ENCODE measurements at places on chromosomes 2 and 18.
A peak's percentile ranks its signal among the peaks of the same experiment; 100 is the strongest.

DNA sequence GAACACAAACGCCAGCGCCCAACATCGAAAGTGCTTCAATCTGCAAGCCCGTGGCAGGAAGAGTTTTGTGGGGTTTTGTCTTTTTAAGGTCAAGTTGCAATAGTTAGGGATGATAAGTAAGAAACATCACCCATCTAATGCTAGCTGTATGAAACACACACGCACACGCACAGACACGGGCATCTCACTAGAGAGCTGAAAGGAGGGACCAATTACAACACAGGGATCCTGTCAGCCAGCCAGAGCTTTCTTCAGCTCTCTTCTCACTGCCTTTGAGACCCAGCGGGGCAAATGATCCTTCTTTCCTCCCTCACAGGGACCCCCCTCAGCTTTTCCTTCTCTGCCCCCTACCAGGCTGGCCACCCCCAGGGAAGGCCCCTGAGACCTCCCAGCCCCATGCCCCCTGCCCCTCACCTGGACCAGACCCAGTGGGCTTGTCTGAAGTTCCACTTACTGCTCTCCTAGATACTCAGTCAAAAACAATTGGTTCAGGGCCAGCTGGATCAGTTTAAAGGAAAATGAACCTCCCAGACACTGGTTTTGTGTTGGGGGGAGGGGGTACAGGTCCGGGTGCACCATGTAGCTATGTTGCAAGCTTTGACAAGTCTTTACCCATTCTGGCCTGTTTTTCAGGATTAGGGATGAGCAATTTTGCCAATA, 17.9 kb downstream of the CYP26B1 start:
- DNase-seq = peak; percentile 18

DNA sequence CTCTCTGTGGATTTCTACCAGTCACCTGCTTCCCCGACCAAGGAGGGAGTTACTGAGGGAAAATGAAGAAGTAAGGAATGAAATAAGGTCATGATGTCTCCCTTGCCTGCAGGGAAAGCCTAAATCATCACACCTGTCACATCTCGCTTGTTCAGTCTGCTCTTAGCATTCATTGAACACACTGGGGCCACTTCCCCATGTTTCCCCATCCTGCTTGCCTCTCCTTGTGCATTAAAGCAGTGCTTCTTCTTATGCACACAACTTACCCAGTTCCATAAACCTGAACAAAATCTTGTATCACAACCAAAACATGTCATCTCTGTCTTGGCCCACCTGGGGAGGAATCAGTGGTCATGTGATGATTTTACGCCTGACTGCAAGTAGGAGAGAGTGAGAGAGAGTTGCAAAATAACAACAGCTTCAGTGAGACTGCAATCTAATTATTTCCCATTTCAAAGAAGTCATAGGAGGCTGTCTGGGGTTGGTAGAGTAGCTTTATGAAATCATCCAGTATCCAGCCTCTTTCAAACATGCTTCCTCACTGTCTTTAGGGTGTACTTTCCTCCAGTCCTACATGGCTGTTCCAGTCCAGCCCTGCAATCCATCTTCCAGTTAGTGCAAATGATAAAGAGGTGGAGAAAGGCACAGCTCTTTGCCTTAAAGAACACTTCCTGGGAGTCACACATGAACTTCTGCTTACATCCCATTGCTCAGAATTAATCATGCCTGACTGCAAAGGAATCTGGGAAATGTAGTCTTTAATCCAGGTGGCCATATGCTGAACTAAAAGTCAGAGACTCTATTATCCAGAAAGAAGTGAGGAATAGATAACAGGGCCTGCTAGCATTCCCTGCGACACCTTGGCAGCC, 220.1 kb downstream of the HAUS1 start:
- peak; percentile 69 for DNase-seq

DNA sequence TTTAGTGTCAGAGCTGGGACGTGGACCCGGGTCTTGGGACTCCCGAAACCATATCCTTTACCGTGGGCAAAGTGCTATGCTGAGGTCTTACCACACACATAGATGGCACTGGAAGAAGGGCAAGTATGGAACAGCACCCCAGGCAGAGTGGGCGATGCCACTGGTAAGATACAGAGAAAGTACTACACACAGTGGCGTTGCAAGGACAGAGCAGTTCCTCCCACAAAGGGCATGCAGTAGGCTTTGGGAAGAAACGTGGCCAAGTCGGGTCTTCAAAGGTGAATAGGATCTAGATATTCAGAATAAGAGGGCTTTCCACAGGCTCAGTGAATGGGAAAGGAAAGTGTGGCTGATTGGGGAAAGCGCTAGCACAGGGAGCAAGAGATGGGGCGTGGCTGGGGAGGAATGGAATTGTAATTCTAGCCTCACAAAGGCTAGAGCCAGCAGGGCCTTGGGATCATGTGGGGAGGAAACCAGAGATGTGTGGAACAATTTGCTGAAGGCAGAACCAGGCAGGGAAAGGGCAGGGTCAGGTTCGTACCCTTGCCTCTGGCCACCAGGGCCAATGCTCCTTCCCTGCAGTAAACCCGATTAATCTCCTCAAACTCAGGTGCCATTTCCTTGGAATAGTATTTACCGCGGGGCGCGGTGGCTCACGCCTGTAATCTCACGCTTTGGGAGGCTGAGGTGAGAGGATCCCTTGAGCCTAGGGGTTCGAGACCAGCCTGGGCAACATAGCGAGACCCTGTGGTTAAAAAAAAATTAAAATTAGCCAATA, 36.0 kb downstream of the PCBP1 start:
- DNase-seq = peak; percentile 72

DNA sequence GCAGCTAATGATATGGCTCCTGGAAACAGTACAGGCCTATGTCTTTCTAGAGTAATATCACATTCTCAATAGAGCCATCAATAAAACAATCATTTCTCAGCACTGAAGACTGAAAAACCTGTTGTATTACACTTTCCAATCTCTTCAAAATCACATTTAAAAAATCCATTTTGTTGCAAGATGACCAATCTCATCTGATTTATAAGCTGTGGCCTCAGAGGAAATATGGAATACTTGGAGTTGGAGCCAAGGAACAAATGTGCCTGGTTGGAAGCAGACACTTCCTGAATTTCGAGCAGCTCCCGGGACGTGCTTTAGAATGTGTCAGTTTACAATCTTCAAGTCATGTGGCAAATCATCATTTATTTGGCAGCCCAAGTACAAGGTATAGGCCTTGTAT, 114.5 kb downstream of the ADCYAP1 start:
- no peak for DNase-seq

DNA sequence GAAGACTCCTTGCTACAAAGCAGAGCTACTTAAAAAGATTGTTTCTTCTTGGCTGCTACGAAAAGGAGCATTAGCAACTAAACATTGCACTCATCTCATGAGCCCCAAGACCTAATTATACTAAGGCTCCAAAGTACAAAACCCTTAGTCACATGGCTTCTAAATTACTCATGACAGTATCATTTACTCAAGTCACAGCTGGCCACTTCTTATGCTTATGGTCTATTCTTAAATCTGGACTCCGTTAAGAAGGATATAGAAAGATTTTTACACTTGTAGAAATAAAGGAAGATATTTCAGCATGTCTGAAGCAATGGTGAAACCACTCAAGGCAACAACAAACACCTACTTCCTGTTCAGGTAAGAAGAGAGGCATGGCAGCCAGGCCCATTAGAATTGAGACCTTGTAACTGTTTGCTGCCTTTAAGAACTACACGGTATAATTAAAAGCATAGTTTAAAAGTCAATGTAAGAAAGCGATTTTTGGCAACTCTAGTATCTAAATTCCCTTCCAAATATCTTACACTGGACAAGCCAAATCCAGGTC, 12.7 kb downstream of the ANKRD44 start:
- DNase-seq = no peak

GRCh38 chr2:62217421-62217820, 21.5 kb downstream of the B3GNT2 start:
- DNase-seq = no peak

DNA sequence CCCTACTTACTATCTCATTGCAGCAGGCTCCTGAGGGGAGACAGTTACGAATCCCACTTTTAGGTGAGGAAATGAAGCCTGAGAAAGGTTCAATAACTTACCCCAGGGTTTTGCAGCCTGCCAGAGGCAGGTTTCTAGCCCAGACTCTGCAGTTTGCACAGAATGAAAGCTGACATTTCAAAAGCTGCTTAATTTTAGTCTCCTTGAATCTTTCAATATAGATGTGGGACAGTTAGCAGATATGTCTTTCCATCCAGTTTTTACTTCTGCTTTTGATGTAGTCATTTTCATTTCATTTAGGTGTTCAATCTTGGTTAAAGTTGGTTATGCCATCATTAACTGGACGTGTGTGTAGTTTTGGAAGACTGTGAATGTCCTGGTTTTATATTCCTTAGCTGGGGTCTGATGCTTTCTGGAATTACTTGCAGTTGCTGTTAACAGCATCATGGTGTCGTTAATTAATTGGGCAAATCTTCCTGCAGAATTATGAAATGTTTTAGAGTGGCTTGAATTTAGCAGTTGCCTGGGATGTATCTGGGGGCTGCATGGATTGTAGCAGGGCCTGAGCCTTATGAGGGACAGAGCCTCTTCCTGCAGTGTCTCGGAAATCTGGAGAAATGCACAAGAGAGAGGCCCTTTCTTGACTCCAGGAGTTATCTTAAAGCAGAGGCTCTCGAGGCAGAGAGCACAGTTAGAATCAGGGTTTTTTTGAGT, 100.8 kb downstream of the ZNF532 start:
- no peak for DNase-seq

GRCh38 chr2:203715744-203716143, 9.3 kb downstream of the CD28 start:
- DNase-seq = no peak

DNA sequence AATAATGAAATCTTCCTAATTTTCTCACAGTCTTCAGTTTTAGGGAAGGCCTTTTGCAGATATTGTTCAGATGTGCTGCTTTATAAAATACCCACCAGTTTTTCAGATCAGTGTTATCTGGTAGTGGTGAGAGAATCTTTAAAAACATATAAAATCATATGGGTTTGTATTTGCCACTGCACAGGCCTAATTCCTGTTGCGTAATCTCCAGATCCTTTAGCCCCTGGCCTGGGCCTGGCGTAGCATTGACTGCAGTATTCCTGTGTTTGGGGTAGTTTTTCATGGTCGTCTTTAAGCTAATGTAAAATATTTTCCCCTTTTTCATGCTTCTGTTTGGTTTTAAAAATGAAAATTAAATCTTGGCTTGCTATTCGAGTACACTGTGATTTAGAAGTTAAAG, 43.2 kb downstream of the TSHZ1 start:
- peak; percentile 59 for DNase-seq

DNA sequence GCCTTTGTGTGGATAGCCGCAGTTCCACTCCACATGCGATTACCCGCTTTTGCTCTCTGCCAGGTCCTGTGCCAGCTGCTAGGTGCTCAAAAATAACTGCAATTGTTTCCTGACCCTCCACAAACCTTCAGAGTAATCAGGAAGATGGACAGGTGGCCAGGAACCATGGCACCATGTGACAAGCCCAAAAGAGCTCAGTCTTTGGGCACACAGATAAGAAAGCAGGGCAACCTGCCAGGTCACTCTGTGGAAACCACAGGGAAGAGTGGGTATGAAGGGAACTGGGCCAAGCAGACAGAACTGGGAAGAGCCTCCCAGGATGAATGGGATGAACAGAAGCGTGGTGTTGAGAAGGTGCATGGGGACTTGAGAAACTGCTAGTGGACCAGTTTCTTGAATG, 79.4 kb upstream of the AGAP1 start:
- no peak for DNase-seq

- no peak for DNase-seq
Observed at GRCh38 chr2:205473791-205474190, 208.5 kb upstream of the NRP2 start.

DNA sequence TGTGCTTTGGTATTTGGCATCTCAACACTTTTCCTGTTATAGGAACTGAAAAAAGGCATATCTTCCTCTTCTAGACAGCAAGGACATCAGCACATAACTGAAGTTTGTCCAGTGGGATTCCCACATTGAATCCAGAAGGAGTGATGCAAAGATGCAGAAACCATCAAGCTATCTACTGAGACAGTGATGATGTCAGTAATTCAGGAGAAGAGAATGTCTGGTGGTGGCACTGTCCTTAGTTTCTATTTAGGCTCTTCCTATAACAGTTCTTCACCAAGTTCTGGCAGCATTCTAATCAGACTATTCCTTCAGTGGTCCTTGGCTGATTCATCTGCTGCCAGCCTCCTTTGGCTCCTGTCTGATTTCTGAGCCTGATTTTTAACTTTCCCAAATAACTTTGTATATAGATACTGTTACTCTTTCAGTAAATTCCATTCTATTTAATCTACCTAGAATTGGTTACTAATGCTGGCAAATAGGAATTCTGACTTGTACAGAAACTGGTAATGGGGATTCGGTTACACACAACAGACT, 56.6 kb upstream of the AGPS start:
- peak; percentile 53 for DNase-seq

DNA sequence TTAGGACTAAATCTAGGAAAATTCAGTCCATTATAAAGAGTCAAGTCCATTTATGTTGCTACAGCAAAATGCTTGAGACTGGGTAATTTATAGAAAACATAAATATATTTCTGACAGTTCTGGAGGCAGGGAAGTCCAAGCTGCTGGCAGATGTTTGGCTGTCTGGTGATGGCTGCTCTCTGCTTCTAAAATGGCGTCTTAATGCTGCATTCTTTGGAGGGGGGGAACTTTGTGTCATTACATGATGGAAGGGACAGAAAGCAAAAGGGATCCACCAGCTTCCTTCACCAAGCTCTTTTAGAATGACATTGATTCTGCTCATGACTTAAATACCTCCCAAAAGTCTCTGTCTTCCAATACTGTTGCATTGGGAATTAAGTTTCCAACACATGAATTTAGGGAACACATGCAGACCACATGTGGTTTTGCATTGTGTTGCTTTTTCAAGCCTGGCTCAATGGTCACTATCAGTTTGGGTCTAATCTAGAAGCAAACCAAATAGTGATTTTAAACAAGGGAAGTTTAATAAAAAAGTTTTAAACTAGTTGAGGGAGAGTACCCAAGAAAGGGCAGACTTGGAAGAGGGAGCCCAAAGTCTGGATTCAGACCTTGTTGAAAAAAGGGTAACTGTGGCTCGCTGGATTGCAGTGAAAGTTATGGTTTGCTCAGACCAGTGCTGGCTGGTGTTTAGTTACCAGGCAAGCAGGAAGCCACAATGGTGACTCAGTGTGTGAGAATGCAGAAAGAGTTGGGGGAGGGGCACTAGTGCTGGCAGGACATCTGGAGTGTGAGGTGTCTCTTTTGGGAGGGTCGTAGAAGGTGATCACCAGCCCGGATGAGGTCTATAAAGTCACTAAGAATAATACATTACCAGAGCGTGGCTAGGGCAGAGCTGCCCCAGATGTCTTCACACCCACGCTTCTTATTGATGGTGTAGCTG, 30.8 kb downstream of the C18orf54 start:
- peak; percentile 88 for DNase-seq

- no peak for DNase-seq
Observed at GRCh38 chr2:116820986-116821385, 993.5 kb upstream of the DDX18 start.

DNA sequence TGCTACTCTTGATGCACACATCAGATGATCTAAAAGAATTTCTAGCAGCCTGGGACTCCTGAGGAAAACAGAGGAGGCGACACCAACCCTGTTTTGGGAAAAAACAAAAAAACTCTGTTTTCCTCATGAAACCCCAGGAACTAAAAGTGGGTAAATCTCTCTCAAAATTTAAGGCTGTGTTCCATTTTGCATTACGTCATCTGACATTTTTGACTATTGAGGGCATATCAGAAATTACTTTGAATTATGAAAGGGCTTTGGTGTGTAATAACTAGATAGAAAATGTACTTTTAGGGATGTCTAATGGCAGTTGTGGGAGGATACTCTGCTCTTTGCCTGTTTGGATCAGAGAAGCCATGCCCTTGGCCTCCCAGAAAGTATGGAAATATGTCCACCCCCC, 963.0 kb downstream of the CNTNAP5 start:
- no peak for DNase-seq

All from fibroblast of lung (primary cell).